ENCODE measurements at places on chromosomes 4 and X. TPM values are rescaled to one million over a fixed set of nuclear protein-coding genes. Genes with fewer than 3 reads are reported as not detected.

Gene GYG2
- total RNA-seq, result 63.8 TPM

Gene TLR10
- total RNA-seq, result 0.14 TPM

Gene F8A3
- total RNA-seq, result 0.87 TPM

Gene RAB33A
- 4.9 TPM for total RNA-seq

Gene RNF128
- 2.2 TPM for total RNA-seq

Gene MAOB
- 1.0 TPM for total RNA-seq

Gene TAF1
- total RNA-seq, result 25.6 TPM

Gene SLC34A2
- total RNA-seq, result 0.80 TPM

Gene LUZP4
- total RNA-seq, result not detected

Gene SEC24D
- 94.8 TPM for total RNA-seq

Gene INTS12
- 12.6 TPM for total RNA-seq

Gene AFM
- total RNA-seq, result not detected

Gene POU3F4
- 1.1 TPM for total RNA-seq

Gene EDNRA
- total RNA-seq, result 4.5 TPM

Gene ITIH6
- total RNA-seq, result not detected

Gene TMEM164
- 12.8 TPM for total RNA-seq

Gene CLDN34
- 0.19 TPM for total RNA-seq

Gene SLC2A9
- not detected for total RNA-seq

Gene SLC6A14
- not detected for total RNA-seq

Gene PSAPL1
- total RNA-seq, result not detected

Gene CHIC1
- total RNA-seq, result 18.3 TPM

Gene IL3RA
- not detected for total RNA-seq

Gene CFAP47
- total RNA-seq, result 0.47 TPM

Gene NPNT
- total RNA-seq, result 1.4 TPM

All from GM23338 (cell line).